ENCODE measurements at places on chromosomes 2 and 18.

DNA sequence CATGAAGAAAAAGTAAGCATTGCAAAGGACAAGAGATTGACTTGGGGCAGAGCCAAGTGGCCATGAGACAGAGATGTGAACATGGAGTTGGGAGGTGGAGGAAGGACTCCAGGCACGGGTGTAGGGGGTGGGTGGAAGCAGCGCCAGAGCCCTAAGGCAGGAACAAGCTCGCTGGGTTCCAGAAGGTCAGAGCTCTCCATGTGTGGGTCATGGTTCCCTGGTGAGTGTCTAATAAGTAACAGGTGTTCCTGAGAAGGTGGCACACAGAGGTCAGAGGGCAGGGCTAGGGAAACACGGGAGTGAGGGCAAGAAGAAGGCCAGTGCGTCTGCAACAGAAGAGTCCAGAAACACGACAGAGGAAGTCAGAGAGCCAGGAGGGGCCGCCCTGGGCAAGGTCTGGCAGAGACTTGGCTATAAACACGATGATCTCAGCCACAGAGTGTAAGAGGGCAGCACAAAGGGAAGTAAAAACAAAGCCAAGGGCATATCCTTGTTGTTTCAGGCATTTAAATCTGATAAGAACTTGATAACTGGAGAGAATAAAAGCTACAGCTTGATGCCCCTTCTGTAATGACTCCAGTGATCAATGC lies 260.8 kb downstream of the TGIF1 start:
- DNase-seq: no peak

DNA sequence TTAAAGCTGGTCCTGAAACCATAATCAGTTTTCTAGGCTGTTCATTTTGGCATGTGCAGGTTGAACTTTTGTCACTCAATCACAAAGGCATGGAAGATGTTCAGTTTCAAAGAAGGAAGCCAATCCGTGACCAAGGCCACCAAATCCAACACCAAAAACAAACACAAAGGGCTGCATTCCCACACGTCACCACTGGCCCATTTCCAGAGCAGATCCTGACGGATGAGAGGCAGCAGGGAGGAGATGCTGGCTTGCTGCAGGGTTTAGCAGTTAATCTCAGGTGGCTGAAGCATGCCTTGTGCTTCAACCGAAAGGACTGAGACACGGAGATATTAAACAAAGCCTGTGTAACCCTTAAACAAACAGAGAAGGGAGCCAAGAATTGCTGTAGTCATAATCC lies 191.9 kb upstream of the CTAGE1 start:
- no peak for DNase-seq

GRCh38 chr2:8877894-8878293 lies 40.5 kb upstream of the KIDINS220 start:
- DNase-seq: no peak

DNA sequence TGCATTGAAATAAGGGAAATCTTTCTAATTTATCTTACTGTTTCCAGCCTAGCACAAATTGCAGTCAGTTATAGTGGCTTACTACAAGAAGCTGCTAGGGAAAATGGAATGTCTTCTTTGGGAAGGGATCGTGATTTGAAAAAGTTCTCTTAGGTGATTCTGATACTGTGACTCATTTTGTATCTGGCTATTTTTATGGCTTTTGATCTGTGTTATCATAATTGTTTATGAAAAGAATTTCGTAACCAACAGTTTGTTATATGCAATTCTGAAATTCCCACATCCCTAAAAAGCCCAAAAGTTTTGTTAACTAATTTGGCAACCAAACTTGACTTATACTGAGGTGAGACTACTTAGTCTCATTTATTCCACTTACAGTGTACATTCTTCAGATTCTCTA lies 12.4 kb downstream of the PTPN4 start:
- no peak for DNase-seq

GRCh38 chr2:75431763-75432162 lies 129.0 kb downstream of the EVA1A start:
- no peak for DNase-seq

DNA sequence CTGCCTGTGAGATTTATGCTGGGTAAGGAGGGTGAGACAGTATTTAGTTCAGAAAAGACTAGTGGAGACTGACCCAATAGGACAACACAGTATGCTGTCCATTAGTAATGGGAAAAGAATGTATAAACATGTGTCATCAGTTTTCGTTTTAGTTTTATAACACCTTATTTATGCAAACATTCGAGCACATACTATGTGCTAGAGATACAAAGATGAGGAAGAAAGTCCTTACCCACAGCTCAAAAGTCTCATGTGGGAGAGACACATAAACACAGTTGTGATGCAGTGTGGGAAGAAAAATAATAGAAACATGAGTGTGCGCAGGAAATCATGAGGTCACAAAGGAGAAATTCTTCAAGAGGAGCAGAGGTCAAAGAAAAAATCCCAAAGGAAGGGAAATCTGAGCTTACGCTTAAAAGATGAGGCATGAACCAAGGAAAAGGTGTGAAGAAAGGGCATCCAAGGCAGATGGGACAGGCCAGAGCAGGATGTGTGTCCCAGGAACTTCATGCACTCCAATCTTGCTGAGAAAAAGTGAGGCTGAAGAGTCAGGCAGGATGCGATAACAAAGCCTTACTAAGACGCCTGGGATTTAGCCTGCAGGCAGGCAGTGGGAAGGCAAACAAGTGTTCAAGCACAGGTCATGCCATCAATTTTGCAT lies 8.1 kb downstream of the METTL21A start:
- DNase-seq: no peak

GRCh38 chr2:60992985-60993392 lies 24.5 kb upstream of the PEX13 start:
- no peak for DNase-seq

- no peak for DNase-seq
Measured at GRCh38 chr2:58410549-58410948, 169.4 kb upstream of the FANCL start.

- no peak for DNase-seq
Measured at GRCh38 chr2:230913406-230914143, 11.5 kb downstream of the GPR55 start.

GRCh38 chr2:46954951-46955571 lies 39.5 kb upstream of the MCFD2 start:
- DNase-seq: no peak

DNA sequence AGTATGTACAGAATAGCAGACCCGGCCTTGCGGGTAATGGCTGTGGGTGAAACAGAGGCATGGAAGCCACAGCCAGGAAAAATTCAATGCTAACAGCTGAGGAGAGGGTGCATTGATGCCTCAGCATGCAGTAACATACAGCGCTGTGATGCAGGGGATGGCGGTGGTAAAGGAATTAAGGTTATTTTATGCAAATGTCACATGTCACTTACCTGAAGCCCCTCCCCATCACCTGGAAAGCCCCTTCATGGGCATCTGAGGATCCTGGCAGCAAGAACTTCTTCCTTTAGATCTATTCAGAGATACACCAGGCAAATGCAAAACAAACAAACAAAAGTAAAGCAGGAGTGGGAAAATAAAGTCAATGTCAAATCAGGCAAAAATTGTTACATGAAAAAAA lies 1.7 kb upstream of the SP110 start:
- no peak for DNase-seq

DNA sequence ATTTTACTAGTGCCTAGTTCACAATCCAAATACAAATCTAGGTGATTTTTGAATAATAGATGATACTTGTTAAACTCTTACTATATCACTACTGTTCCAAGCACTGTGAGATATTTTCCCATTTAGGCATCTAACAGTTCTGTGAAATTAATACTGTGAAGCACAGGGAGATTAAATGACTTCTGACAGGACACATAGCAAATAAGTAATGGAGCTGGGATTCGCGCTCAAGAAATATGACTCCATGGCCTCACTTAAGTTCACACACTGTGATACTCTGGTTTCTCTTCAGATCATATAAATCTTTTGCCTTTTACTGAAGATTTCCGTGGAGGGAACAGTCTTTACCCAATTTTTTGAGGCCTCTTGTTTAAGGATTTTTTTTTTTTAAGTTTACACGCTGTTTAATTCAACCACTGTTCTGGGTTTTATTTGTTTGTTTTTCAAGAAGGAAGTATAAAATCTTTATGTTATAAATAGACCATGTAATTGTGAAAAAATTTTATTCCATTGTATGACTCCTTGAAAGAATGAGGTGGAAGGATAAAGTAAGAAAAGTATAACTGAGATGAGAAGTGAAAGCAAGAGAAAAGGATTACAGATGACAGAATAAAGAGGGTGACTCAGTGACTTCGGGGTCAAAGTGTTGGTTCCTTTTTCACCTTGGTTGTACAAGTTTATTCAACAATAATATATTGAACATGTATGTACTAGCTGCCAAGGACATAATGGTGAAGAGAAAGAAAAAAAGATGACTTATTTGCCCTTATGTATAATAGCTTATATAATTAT lies 30.2 kb downstream of the RBM45 start:
- DNase-seq: no peak

GRCh38 chr2:206887745-206888144 lies 51.6 kb upstream of the CPO start:
- no peak for DNase-seq

GRCh38 chr2:30334762-30335363 lies 103.5 kb downstream of the LBH start:
- DNase-seq: no peak

GRCh38 chr2:73373344-73373743 lies 12.3 kb upstream of the ALMS1 start:
- DNase-seq: no peak

DNA sequence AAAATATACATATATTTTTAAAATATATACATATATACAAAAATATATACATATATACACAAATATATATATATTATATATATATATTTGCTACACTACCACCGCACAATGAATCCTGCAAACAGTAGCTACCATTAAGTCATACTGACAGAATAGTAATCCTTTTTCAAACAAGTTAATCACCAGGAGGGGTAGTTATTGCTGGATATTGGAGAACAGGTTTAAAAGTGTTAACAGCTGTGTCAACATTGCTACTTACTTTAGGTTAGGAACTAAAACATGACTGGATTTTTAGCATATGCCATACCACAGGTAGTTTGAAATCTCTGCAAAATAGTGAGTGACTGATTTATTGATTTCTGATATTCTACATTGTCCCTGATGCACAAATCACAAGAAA lies 529.1 kb upstream of the CDH7 start:
- peak; percentile 88 for DNase-seq

DNA sequence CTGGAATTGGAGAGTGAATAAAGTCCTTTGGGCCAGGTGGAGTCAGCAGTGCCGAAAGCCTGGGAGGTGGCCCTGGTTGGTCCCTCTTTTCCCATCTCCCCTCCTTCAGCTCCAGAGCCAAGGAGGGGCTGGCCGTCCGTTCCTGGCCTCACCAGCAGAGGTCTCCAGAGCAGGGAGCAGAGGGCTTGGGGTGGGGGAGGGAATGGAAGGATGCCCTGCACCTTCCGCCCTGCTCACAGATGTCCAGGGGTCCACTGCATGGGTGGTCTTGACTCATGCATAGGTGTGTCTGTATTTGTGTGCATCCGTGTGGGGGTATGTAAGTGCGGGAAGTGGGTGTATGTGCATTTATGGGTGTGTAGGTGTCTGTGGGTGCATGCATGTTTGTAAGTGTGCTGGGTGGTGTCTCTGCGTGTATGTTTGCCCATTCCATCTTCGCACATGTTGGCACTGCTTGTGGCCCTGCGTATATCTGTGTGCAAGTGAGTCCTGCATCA lies 201.8 kb downstream of the ZFP36L2 start:
- no peak for DNase-seq

DNA sequence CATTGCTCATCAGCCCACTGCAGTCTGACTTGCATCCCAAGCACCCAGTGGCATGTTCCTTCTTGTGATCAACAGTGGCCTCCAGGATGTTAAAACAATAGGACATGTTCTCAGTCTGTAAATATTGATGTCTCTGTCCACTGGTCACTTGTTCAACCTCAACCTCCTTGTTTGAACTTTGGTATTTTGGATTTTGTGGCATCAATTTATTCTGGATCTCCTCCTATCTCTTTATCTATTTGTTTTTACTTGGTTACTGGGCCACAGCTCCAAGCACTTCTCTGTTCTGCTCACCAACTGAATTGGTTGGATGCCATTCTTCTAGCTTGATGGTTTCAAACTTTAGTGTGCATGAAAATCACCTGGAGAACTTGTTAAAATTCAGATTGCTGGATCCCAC lies 1414.8 kb upstream of the CELF4 start:
- no peak for DNase-seq

GRCh38 chr2:133691336-133691735 lies 123.1 kb upstream of the NCKAP5 start:
- DNase-seq: no peak

DNA sequence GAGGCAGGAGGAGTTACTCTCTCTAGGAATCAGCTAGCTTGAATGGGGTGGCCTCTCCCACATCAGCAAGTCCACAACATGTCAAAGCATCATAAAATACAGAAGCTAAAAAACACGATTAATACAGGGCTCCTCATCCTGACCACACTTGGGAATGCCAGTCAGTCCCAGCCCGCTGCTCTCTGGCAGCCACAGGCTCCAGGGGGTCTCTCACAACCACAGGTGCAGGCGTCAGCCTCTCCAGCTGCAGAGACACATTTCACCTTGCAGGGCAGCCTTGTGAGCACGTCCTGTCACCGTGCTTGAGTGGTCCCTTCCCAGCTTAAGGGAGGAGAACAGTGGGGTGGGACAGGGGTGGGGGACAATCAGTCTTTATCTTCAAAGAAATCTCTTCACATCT lies 137.4 kb upstream of the SH3BP4 start:
- DNase-seq: no peak

- DNase-seq: no peak
Measured at GRCh38 chr2:102187496-102188150, 800 bp downstream of the IL1RL2 start.

DNA sequence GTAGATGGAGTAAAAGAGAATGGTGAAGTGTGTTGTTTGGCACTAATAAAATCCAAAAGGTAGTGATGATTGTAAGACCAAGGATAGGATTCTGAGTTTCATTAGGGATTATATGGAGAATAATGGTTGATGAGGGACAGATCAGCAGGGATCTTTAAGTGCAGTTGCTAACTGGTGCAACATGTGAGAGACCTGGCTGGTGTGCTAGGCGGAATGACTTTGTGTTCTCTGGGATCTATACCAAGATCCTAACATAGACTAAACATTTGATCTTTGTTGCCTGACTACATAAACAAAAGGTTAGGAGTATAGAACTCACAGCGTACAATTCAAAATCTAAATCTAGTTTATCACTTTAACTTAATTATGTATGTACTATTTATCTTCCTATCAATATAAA lies 135.4 kb downstream of the PTRHD1 start:
- DNase-seq: no peak

- no peak for DNase-seq
Measured at GRCh38 chr2:134425724-134426496, 172.0 kb downstream of the MGAT5 start.

DNA sequence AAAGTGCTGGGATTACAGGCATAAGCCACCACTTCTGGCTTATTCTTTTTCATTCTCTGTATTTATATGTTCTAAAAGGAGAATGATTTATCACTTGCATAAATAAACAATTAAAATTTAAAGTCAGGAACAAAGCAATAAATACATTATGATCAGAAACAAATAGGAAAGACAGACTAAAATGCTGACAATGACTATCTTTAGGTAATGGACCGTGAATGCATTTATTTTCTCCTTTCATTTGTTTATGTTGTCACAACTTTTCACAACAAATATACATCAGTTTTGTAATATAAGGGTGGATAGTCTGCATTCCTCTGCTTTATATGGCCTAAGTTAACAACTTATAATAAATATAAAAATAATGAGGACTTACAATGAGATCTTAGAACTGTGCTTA lies 199.2 kb upstream of the EPHA4 start:
- DNase-seq: no peak
